Suppressor macrophage (primary cell): ENCODE measurements at places on chromosomes 11 and 22.

DNA sequence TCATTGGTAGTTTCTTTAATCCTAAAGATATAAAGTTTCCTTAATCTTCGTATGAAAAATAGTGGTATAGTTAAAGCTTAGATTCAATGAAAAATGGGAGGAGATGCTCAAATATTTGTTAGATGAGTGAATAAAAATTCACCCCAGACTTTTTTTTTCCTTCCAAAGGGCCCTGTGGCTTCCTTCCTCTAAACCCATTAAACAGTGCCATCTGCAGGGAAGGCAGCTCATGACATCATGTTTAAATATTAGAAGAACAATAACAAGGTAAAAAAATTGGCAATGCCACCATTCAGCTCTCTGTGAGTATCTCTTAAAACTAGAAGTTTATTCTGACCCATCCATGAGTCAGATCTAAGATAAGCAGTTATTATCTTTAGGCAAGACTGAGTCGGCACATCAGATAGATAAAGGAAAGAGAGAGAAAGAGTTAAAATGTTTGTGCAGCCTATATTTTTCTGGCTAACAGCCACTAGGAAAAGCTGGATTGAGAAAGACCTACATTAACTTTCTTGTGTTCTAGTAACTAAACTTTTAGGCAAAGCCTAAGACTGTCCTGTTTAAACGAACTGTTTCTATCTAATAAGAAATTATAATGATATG, 19.1 kb upstream of the OOSP1 start:
- DNase-seq: peak; percentile 71

- DNase-seq: no peak
These were observed 65.2 kb downstream of the DSCAML1 start for GRCh38 chr11:117731722-117732290.

- DNase-seq: no peak
These were observed 8.7 kb downstream of the IFT27 start for GRCh38 chr22:36767035-36767775.

GRCh38 chr11:58923300-58923788, 15.9 kb upstream of the GLYATL1 start:
- peak; percentile 44 for DNase-seq

GRCh38 chr22:39169797-39170466, 17.5 kb upstream of the CBX7 start:
- DNase-seq: no peak

DNA sequence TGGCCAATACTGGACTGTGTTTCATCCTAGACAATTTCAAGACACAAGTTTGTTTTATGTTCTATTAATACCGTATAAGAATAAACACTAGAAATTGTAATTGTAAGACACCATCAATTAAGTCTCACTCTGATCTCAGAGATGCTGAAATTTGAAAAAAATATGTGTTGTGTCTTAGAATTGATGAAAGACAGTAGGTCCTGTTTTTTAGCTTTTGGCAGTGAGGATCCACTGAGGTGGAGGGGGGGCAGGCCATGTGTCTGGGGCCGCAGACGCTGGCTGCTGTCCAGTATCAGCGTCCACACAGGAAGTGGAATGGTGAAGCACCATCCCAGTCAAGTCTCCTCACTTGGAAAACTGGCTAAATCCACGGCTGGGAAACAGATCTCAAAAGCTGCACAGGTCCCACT, 22.5 kb upstream of the ALG8 start:
- no peak for DNase-seq

GRCh38 chr22:26544489-26544888, 32.2 kb upstream of the TFIP11 start:
- DNase-seq: no peak

- no peak for DNase-seq
These were observed 169.4 kb upstream of the BDNF start for GRCh38 chr11:27869701-27870100.

DNA sequence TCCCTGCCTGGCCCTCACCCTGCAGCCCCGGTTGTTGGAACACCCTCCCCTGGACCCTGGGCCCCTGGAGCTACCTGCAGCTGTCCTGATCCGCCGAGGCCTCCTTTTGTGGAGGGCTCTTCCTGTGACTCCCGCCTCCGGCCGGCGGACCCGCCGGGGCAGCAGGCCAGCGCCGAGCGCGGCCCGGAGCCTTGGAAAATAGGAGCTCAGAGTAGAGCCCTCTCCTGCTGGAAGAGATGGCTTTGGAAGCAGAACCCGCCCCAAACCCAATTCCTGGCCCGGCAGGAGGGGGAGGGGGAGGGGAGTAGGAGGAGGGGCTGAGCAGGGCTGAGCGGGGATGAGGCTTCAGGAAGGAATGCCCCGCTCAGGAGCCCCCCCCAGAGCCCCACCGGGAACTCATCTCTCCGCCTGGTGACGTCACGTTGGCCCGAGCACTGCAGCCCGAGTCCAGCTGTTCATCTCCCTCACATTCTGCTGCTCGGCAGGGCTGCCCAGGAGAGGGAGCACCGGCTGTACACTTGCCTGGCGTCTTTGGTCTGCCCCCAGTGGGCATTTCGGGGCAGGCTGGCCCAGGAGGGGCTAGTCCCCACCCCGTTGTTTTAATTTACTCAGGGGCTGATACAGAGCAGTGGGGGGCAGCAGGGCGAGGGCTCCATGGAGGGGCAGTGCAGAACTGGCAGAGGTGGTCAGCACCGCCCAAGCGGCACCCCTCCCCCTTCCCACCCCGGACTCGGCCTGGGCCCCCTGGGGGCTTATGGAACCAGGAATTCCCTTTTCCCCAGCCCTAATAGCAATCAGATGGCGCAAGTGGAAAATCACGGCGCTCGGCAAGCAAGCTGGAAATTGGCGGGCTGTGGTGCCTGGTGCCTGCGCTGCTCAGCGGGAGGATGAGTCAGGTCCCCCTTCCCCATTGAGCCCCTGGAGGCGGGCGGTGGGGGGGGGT, at the start of gene MRGPRF:
TSS of gene MRGPRF (minus strand) at position 238 of the 943 bp plus-strand sequence. CDS start 3,345 bp downstream, outside the sequence.
- DNase-seq: peak; percentile 57

DNA sequence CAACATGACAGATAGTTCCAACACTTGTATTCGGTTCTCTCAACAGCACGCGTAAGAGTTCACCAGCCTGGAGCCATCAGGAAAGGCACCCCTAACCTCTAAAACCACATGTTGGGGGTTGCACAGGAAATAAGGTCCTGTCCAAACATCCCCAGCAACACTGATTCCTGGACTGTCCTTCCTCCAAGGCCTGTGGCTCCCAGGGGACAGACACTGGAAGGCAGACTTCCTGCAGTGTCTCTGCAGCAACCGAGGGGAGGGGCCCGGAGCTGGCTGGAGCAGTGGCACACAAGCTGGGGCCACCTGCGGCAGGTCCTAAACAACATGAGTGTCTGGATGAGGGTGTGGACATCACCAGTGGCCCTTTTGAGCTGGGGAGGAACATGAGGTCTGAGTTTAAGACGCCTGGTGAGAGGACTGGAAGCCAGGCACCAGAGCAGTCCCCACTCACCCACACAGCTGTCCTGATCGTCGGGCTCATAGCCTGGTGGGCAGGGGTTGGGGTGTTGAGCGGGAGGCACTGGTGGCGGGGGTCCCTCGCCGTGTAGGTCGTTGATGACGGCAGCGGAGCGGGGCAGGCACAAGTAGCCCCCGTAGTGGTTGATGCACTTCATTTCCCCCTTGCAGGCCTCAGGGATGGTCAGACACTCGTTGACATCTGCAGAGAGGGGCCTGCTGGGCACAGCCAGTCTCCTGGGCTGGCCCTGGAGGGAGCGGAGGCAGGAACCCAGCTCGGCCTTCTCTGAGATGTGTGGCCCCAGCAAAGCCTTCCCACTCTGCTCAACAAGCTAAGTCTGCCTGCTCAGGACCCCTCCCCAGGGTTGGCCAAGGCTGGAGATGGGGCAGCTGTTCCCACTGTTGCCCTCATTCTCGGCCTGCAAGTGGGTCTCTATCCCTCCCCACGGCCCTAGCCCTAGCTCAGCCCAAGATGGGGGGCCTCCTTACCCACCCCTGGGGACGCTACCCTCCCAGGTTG, 1.6 kb downstream of the EFEMP2 start:
- DNase-seq: no peak

- no peak for DNase-seq
These were observed 22.2 kb downstream of the NNMT start for GRCh38 chr11:114318361-114318760.

DNA sequence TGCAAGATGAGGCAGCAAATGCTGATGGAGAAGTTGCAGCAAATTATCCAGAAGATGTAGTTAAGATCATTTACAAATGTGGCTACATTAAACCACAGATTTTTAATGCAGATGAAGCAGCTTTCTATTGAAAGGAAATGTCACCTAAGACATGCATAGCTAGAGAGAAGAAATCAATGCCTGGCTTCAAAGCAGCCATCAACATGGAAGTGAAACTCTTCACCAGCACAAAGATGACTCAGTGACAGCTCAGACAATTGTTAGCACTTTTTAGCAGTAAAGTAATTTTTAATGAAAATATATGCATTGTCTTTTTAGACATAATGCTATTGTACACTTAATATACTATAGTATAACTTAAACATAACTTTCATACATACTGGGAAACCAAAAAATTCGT, 71.4 kb downstream of the FANCF start:
- no peak for DNase-seq

DNA sequence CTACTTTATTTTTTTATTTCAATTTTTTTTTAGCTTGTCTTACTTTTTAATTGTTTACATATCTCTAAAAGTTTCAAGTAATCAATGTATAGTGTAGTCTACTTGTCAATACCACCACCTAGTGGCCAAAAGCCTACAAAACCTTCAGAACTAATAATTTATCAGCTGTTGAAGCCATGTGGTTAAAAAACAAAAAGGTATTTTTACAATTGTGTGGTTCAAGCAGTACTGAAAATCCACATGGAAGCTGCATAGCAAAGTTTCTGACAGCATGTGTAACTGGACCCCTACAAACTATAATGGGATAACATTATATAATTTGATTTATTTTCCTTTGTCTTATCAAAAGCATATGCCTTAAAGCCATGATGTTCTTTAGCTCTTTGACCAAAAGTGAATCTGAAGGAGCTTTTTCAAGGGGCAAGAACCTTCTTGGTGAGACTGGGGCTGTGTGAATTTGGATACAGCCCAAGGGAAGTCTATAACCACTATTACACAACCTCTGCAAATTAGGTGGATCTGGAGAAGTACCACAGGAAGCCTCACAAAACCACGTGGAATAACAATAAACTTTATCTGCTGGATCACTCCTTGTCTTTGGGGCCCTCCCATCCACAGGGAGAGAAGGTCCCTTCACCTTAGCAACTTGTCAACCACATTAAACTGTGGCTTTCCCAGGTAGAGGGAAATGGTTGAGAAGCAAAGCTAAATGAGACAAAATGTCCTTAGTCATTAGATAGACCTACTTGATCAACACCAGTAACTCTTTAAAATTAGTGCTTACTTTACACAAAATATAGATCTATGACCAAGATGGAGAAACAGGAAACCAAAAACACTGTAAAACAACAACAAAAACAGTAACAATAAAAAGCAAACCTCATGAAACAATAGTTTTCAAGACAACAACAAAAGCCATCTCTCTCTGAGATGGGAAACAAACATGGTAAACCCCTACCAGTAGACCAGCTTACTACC, 9.9 kb downstream of the NARS2 start:
- DNase-seq: peak; percentile 81

- peak; percentile 56 for DNase-seq
These were observed 34.9 kb downstream of the TBC1D22A start for GRCh38 chr22:46797355-46797754.

GRCh38 chr11:115718945-115719344, 214.7 kb upstream of the CADM1 start:
- DNase-seq: no peak

- peak; percentile 15 for DNase-seq
These were observed 2.2 kb upstream of the TMPRSS13 start for GRCh38 chr11:117931331-117931950.

DNA sequence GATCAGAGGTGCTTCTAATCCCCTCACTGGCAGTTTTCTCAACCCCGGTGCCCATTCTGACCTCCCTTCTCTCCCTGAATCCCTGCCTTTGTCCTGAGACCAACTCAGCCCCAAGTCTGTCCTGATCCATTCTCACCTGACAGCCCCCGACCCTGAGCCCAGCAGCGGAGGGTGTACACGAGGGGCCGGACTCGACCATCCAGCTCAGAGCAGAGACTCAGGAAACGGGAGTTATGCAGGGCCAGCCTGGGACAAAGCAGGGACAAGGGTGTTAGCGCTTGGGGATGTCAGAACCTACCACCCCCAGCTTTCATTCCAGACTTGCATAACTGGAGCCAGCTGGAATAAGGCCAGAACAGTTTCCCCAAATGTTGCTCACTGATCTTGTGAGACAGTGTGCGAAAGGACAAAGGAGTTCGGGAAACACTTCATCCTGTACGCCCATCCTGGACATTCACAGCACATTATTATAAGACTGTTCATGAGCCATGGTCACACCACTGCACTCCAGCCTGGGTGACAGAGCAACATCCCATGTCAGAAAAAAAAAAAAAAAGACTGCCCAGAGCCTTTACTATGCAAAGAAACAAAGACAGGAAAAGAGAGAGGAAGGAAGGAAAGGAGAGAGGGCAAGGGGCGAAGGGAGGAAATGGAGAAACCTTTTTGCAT, 3.5 kb upstream of the EEF1G start:
- peak; percentile 60 for DNase-seq

GRCh38 chr11:15651816-15652215, 537.1 kb downstream of the INSC start:
- DNase-seq: no peak

GRCh38 chr22:45192701-45193187, 29.0 kb downstream of the NUP50 start:
- DNase-seq: no peak

DNA sequence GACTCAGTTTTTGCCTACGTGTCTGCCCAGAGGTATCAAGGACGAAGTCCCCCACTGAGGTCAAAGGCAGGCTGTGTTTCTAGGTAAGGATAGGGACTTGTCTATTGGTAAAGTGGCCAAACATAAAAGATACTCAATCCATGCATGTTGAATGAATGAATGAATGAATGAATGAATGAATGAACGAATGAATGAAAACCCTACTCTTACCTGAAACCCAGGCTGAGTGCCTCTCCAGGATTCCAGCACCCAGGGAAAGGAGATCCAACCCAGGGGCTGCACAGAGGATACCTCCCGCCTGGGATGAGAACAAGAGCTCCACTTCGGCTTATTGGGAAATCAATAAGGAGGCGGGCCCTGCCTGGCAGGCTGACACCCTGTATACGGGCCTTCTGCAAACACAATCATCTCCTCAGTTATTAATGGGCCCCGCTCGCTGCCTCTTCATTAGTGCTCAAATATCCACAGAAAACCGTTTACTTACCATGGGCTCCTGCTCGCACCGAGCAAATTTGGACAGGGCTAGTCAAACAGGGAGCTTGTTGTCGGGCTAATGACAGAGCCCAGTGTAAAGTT, 177.4 kb downstream of the BUD13 start:
- DNase-seq: no peak
